ENCODE measurements at places on chromosomes 11 and 22.

GRCh38 chr11:68954836-68955606, 25.8 kb downstream of the MRGPRD start:
- DNase-seq: no peak

DNA sequence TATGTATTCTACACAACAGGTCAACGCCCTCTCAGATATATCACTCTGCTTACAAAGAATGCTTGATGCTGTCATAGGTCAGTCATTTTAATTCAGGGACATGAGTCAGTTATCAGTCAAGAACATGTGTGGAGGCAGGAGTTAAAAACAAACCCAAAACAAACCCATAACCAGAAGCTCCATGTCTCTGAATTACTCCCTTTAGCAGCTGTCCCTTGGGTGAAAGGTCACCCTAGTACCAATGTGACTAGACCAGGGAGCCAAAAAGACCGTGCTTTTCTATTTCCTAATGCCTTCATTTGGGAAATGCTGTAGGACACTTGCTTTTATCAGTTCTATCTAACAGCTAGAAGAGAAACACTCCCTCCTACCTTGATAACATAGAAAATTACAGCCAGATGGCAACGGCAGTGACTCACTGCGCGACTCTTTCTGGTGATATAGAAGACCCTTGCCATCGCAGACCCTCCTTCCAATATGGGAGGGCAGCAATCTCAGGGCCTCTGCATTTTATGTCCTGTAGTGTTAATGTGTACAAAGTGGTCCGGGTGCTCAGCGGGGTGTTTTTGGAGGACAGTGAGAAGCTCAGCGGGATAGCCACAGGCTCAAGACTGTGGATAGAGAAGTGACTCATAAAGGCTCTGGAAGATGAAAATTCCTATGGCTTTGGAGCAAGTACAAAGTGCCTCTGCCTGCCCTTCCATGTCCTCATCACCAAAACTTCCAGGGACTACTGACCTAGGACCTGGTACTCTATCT, 24.8 kb downstream of the APOL5 start:
- no peak for DNase-seq

DNA sequence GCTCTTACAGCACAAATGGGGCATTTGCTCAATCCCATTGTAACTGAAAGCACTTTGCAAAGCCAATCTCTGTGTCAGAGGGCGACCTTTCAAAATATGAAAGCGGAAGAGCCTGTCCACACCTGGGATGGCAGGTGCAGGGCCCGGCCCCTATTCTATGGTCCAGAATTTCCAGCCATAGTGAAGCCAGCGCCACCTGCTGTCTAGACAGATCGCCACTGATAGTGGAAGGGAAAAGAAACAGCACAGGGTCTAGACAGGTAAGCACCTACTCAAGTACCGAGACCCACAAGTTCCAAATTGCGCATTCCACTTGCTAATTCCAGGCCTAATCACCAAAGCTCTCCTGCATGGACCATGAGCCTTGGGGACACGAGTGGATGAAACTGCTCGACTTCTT, 141.4 kb downstream of the NTM start:
- peak; percentile 40 for DNase-seq

- DNase-seq: no peak
Measured at GRCh38 chr22:50701428-50702154, 29.0 kb downstream of the SHANK3 start.
